ENCODE measurements at places on chromosomes 3 and 15.

DNA sequence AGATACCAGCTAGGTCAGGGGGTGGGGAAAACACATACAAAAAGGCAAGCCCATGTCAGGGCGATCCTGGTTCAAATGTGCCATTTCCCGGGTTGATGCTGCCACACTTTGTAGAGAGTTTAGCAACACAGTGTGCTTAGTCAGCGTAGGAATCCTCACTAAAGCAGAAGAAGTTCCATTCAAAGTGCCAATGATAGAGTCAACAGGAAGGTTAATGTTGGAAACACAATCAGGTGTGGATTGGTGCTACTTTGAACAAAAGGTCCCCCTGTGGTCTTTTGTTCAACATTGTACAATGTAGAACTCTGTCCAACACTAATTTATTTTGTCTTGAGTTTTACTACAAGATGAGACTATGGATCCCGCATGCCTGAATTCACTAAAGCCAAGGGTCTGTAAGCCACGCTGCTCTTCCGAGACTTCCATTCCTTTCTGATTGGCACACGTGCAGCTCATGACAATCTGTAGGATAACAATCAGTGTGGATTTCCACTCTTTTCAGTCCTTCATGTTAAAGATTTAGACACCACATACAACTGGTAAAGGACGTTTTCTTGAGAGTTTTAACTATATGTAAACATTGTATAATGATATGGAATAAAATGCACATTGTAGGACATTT, 28.9 kb downstream of the TPM1 start:
- DNase-seq, result no peak

GRCh38 chr3:67901681-67902080, 247.3 kb upstream of the SUCLG2 start:
- no peak for DNase-seq

GRCh38 chr15:58522391-58522790, 90.6 kb downstream of the LIPC start:
- no peak for DNase-seq

DNA sequence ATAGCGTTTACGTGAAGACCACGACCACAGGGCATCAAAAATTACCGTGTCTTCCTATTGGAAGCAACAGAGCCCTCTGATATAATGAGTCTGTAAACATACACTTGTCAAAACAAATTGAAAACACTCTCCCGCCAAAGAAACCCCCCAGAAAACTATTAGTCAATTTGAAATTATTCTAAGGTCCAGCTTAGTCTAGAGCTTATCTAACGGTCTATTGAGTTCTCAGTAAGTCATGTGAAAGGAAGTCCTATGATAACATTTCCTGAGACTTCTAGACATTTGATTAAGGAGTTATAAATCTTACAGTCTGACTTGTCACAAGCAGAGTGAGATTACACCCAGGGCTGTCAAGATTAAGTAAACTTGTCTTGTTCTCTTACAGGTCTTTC, 356.3 kb downstream of the FOXP1 start:
- DNase-seq, result no peak

- DNase-seq, result no peak
These were observed 45.1 kb downstream of the SCAP start for GRCh38 chr3:47430606-47431005.

DNA sequence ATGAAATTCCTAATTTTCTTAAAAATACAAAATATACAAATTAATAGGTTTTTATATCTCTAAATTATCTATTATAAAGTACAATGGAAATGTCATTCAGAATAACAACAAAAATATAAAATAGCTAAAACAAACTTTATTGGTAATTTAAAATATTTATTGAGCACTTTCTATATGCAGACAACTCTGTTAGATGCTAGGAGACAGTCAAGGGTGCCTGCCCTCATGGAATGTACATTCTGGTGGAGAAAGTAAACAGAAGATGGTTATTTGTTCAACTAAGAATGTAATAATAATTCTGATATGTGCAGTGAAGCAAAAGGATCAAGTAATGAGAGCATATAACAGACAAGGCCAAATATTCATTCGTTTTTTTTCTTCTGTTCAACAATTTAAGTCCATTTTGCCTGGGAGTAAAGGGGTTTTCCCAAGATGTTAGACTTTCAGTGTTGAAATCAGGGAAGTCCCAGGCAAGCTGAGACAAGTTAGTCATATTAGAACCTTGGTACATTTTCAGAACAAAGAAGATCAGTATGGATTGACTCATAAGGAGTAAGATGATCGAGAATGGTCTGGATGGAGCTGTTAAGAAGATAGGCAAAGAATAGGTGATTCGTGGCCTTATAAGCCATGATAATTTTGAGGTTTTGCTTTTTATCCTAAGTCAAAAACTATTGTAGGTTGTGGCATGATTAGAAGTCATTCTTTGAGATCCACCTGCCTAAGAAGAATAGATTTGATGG, 150.2 kb upstream of the MLF1 start:
- no peak for DNase-seq

GRCh38 chr3:77304700-77305021, 264.8 kb downstream of the ROBO2 start:
- no peak for DNase-seq

- no peak for DNase-seq
These were observed 132.7 kb downstream of the MYLK start for GRCh38 chr3:123751433-123751832.

- DNase-seq, result no peak
These were observed 127.3 kb downstream of the IGF1R start for GRCh38 chr15:98775498-98776230.

DNA sequence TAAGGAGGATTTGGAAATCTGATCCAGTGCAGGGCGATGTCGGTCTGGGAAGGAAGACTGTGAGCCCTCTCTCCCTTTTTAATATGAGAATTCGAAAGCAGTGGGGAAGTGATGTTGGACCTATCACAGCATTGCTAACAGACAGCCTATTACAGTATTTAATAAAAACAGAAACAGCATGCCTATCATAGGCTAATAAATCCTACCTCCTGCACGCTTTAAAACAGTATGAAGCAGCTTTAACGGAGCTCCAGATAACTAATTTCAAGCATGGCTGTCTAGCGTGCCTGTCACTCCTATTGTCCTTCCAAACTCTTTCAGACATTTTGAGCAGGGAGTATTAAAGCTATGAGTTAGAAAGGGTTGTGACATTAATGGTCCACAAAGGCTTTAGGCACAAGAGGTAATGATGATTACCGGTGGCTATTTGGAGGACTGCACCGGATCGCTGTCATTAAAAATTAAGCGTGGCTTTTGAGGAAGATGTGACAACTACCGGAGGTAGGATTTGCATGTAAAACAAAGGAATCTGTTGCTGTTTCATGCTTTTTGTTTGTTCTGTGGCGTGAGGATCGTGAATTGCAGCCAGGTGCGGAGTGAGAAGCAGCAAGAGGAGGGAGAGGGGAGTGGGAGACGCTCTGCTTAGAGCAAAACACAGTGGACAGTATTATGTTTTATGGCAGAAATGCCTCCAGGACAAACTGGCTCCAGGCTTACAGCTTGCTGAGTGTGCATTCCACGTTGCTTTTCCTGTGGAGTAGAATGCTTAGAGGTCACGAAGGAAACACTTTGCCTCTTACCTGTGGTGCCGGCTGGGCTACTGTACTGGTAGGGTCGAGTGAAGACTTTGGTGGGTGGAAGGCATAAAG, at the start of gene KCNMB2:
KCNMB2 (plus strand) TSS at position 226 of the 869 bp plus-strand sequence.
- no peak for DNase-seq

GRCh38 chr3:52327486-52328290, 11.6 kb downstream of the DNAH1 start:
- no peak for DNase-seq

DNA sequence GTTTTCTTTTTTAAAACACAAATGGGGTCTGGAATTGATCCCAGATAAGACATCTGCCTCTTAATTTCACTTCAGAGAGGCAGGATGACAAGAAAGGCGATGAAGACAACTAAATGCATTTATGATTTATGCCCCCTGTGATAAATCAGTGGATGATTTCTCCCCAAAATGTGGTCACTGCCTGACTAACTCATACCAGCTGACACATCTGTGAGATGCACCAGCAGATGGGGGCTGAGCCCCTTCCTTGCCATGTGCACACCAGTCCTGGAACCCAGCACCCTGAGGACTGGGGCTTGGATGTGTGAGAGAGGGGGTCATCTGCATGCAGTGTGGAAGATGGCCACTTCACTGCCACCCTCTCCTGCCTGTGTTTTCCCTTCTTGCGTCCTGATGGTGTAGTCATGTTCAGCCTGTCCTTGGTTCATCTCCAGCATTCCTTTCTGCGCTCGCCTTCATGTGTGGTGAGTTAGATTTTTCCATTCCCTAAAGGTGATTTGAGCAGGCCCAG, 264.3 kb downstream of the LRTM1 start:
- no peak for DNase-seq

- DNase-seq, result no peak
These were observed 997.9 kb upstream of the ALCAM start for GRCh38 chr3:104368760-104369159.

DNA sequence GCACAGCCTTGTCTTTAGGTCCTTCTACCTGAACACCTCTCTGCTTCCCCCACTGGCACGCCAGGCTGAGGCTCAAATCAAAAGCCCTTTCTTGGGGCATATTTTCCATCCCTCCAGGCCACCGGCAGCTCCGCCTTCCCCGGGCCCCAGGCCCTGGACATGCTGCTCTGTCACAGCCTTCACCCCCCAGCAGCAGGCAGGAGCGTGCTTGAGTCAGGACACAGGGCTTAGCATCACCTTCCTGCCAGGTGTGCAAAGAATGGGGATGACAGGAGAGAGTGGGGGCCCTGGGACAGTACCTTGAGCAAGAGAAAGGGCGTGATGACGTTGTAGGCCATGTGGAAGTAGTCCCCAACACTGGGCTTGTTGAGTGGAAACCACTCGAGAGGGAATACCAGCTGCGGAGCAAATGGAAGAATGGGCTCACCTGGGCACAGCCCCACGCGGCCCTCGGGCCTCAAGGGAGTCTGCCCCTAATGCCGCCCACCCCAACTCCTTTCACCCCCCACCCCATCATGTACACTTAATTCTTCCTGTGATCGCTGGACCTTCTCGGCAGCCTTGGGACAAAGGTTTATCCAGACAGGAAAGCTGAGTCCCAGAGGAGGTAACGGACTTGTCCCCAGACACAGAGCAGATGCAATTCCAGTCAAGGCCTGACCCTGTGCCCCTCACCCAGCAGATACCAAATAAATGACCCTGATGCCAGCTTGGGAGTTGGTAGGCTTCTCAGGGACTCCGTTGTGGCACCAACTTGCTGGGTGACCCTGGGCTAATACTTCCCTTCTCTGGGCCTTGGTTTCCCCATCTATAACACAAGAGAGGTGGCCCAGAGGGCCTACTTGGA, 9.1 kb upstream of the CALML4 start:
- DNase-seq, result no peak

DNA sequence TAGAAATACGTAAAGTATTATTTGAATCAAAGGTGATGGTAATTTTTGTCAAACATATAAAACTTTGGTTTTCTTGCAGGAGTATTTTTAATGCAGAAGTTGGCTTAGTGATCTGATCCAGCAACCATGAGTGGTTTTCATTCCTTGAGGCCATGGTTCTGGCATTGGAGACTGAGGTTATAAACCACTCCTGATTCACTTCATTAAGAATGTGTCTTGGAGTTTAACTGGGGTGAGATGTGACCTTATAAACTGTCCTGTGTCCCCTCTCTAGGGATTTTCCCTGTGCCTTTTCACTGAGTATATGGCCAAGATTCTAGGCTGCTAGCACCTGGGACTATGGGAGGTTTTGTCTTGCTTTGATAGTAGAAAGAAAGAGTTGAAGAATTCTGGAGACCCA, 94.3 kb downstream of the RYR3 start:
- DNase-seq, result no peak

GRCh38 chr15:100806157-100806556, 73.5 kb upstream of the ALDH1A3 start:
- DNase-seq, result no peak

- no peak for DNase-seq
These were observed 10.4 kb downstream of the TMEM44 start for GRCh38 chr3:194622621-194623340.

DNA sequence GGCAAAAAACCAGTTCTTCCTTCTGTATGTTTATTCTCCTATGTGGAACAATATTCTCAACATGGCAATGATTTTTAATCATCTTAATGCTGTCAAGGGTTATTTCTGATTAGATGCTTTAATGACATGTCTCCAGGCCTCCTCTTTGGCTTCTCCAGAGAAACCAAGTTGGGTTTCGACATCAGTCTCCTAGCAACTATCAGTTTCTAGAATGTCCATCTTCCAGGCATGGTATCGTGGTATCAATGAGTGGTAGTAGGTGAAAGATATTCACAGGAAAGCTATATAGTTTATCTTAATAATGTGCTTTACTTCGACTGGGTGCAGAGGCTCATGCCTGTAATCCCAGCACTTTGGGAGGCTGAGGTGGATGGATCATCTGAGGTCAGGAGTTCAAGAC, 128.5 kb downstream of the C3orf70 start:
- no peak for DNase-seq
